ENCODE measurements at places on chromosomes 12 and 14.

DNA sequence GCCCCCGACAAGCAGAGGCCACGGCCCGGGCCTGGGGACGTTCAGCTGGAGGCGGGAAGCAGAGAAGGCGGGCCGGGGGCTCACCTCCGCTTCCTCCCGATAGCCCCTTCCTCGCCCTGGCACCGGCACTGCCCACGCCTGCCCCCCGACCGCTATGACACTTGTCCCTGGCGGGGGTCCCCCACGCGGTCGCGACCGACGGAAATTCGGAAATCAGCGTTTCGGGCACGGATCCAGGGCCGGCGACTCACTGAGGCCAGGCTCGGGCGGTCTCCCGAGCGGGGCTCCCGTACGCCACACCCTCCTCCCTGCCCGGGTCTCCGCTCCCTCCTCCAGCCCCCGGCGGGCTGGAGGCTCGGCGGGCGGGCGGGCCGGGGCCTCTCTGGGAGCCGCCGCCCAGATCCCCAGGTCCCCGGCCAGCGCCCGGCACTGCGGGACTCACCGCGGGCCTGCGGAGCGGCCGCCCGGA is 581 bp downstream of the PITPNM2 start:
- no peak for DNase-seq

DNA sequence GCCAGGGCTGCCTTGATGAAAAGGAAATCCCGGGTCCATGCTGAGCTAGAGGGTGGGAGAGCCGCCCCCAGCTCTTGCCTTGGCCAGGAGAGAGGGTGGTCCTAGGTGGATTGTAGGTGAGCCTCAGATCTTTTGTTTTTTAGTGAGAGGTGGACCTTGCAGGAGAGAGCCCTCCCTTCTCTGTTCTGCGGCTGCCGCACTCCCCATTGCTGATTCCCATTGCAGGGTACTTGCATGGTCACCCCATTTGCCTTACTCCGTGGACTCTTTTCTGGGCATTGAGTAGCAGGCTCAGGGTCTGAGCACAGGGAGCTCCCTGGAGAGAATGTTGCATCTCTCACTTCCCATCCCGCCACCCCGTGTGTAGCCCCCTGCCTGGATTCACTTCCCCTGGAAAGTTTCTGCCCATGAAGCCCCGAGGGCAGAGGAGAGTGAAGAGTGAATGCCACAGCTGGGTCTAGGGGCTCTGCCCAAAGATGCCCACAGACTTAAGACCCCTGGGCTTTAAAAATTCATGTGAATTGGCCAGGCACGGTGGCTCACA is 10.2 kb downstream of the VASH1 start:
- no peak for DNase-seq

- DNase-seq = no peak
Measured at GRCh38 chr14:55399183-55399582, 12.4 kb downstream of the ATG14 start.

- DNase-seq = no peak
Measured at GRCh38 chr12:121061831-121062230, 22.8 kb upstream of the OASL start.

GRCh38 chr12:47396902-47397663 is 308.7 kb downstream of the RPAP3 start:
- DNase-seq = no peak

Data from GM12864 (cell line).